ENCODE measurements at places on chromosomes 3 and 15.

GRCh38 chr3:2937592-2937991 is 172.6 kb downstream of the IL5RA start:
- no peak for DNase-seq

DNA sequence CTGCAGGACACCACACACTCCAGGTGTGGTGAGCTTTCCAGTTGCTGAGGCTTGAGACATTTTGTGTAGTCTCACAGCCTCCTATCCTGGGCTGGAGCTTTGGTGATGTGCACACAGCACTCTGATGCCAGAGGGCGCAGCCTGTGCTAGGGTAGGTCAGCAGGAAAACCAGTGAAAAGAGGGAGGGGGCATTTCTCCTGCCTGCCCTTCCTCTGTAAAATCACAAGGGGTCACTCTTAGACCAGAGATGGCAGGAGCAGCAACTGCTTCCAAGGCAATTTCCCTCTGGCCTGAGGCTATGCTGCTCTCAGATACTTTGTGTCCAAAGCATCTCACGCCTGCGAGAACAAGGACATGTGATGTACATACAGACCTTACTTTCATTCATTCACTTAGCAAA is 16.5 kb upstream of the MUSTN1 start:
- no peak for DNase-seq

DNA sequence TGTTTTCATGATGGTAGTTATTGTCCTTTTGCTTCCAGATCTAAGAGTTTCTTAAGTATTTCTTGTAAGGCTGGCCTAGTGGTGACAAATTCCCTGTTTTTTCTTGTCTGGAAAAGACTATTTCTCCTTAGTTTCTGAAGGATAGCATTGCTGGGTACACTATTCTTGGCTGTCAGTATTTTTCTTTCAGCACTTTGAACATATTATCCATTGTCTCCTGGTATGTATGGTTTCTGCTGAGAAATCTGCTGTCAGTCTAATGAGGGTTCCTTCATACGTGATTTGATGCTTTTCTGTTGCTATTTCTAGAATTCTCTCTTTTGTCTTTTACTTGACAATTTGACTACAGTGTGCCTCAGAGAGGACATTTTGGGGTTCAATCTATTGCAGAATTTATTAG is 134.3 kb downstream of the CGGBP1 start:
- DNase-seq = no peak

- no peak for DNase-seq
Observed at GRCh38 chr3:50603261-50604109, 8.1 kb downstream of the CISH start.

- no peak for DNase-seq
Observed at GRCh38 chr15:100434038-100434437, 92.3 kb upstream of the ADAMTS17 start.

DNA sequence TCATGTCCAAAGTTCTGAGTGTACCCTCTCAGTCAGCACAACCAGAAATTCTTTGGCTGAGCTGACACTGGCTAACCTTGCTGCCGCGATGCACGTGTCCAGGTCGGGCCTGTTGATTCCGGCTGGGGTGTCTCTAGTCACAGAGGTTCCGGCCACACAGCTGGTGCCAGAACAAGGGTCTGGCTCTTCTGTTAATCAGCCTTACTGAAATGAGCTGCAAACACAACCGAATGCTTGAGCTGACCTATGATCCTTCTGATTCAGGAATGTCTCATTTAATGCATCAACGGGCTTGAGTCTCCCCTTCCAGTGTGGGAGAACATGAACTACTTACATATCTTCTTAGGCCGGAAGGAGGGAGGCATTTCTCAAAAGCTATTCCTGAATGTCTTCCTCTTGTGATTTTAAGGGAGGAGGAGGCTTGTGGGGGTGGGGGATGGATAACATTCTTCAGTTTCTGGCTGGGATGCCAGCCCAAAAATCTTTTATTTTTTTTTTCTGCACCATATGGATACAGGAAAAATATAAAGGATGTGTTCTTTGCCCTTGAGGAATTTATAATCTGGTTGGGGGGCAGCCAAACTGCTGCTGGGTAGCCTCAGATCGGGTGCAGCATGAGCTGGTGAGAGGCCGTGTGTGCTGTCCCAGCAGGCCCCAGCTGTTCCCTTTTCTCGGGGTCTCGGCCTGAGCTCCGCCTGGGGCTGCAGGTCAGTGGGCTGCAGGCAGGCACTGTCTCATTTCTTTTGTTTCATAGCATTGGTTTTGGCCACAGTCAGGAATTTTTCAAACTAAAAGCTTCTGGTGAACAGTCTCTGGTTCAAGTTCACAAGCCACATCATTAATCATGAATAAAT is 319.1 kb upstream of the TBL1XR1 start:
- no peak for DNase-seq

GRCh38 chr3:177329854-177330253 is 132.6 kb upstream of the TBL1XR1 start:
- no peak for DNase-seq

GRCh38 chr3:142087676-142088075 is 61.7 kb downstream of the TFDP2 start:
- no peak for DNase-seq

GRCh38 chr3:30795176-30795575 is 99.3 kb downstream of the GADL1 start:
- no peak for DNase-seq

DNA sequence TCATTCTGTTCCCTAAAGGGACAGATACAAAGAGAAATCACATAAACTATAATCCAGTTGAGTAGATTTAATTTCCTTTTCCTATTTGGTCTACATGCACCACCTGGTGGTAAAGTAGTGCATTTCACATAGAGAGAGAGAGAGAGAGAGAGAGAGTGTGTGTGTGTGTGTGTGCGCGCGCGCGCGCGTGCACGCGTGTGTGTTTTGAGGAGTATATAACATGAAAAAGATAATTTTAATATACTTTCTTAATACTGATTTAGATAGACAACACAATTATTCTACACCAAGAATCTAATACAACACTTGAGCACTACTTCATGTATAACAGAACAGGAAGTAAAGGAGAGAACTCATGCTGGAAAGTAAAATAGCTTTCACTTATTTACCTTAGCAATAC is 1.1 kb upstream of the FGF7 start:
- peak; percentile 22 for DNase-seq

DNA sequence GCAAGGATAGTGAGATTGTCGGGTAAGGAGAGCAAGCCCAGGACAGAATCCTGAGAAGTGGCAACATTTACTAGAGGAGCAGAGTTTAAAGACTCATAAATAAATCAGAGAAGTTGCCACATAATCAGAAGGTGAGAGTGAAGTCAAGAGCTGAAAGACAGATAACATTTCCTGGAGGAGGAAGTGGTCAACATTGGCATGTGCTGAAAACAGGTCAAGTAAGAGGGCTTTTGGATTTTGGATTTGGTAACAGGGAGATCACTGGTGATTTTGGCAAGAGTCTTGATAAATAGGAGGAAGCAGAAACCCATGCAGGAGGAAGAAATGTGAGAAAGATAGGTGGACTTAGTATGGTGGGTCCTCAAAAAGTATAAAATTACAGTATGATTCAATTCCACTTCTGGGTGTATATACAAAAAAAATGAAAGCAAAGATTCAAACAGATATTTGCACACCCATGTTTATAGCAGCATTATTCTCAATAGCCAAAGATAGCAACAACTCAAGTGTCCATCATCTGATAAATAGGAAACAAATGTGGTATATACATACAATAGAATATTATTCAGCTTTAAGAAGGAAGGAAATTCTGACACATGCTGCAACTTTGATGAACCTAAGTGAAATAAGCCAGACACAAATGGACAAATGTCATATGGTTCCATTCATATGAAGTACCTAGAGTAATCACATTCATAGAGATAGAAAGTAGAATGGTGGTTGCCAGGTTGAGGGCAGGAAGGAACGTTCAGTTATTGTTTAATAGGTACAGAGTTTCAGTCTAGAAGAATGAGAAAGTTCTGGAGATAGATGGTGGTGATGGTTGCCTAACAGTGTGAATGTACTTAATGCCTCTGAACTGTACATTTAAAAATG is 27.3 kb upstream of the MBNL1 start:
- no peak for DNase-seq

GRCh38 chr3:39029556-39029955 is 22.2 kb downstream of the SCN11A start:
- DNase-seq = no peak

GRCh38 chr15:100714034-100714748 is 111.8 kb downstream of the ASB7 start:
- no peak for DNase-seq
